AG10803 (cell line): ENCODE measurements at places on chromosomes 6 and 20.

- no peak for DNase-seq
Observed at GRCh38 chr6:72216222-72217068, 330.1 kb downstream of the RIMS1 start.

- DNase-seq = no peak
Observed at GRCh38 chr20:22928679-22929078, 106.4 kb upstream of the SSTR4 start.

DNA sequence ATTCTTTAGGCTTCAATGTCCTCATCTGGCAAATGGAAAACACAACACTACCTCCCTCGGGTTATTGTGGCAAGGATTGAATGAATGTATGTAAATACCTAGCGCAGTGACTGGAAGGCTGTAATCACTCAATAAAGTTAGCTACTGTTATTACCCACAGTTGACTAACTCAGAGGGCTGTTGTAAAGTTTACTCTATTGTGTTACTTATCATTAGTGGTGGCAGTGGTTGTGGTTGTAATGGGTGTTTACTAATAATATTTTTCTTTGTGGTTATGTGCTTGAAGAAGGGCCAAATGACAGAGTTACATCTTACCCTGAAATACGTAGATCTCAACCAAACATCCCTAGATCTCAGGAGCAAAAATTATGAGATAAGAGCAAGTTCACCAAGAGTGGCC lies 42.0 kb upstream of the PXDC1 start:
- no peak for DNase-seq

- no peak for DNase-seq
Observed at GRCh38 chr20:48040491-48040890, 255.2 kb upstream of the SULF2 start.

DNA sequence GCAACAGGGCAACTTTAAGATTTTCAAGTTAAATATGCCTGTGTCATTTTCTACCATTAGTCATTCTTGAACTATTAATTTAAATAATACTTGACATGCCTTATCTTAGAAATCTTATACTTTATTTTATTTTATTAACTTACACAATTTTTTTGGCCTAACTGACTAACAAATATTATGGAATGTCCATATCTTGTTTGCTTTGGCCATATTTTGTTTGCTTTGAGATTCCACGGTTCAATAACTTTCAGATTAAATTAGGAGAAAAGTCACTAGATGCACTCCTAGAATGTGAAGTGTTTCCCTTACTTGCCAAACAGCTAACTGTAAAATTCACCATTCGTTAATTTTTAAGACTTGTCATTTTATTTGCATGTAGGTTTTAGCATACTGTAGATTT lies 684.0 kb upstream of the MANEA start:
- no peak for DNase-seq

DNA sequence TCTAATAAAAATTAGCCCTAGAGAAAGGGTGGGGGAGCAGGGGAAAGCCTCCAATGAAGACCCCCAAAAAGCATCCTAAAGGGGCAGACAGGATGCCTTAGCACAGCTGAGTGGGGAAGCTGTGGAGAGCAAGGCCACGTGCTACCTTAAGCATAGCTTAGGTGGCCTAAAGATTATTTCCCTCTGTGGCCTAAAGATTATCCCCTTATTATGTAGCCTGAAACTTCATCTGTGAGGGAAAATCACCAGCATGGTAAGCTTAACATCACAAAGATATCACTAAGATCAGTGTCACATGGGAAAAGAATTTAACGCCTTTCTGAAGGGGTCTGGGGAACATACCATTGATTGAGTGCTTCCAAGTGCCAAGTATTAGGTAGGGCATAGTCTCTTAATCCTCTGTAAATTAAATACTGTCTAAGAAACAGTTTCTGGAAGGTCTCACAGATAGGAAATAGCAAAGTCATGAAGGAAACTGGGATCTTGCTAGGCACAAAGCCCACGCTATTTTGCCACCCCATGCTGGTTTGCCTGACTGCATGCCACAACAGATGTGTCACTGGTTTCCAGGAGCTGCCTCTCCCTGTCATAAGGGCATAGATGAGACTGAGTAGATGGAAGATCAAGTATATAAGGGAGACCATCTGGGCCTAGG lies 170.0 kb downstream of the HACE1 start:
- DNase-seq = peak; percentile 55

DNA sequence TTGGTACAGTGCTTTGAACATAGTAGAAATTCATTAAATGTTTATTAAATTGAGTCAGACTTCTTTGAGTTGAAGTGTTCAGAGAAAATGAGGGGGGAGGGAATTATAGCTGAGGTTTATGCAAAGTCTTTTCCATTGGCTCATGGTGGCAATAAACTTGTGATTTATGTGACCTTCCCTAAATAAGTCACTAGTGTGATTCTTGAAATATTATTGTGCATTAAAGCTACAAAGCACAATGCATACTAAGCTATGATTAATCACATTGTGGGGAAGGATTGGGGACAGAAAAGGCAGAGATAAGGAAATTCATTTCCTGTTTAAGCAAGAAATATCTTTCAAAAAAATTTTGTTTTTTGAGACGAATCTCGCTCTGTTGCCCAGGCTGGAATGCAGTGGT lies 877.5 kb downstream of the TFAP2A start:
- peak; percentile 75 for DNase-seq

- DNase-seq = no peak
Observed at GRCh38 chr20:53345536-53346334, 247.9 kb downstream of the ZNF217 start.

- DNase-seq = no peak
Observed at GRCh38 chr20:37257988-37258387, 3.6 kb downstream of the GHRH start.

GRCh38 chr20:36147690-36148089 lies 6.8 kb upstream of the EPB41L1 start:
- DNase-seq = peak; percentile 89

- DNase-seq = no peak
Observed at GRCh38 chr6:20658516-20658915, 124.3 kb downstream of the CDKAL1 start.

DNA sequence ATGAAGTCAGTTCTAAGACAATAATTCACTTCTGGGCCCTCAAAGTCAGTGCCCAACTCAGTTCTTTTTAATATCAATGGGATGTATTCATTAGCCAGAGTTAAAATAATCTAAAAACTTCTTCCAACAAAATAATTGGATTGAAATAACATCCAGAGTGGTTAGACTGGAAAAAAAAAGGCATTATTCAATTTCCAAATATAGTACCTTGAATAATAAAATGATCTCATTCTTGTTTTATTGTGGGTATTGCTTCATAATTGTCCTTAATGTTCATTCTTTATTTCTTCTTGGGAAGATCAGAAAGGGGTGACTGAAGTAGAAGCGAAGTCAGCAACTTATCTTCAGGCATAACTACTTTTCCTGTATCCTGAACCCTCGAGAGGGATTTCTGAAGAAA lies 85.1 kb upstream of the JARID2 start:
- DNase-seq = no peak

DNA sequence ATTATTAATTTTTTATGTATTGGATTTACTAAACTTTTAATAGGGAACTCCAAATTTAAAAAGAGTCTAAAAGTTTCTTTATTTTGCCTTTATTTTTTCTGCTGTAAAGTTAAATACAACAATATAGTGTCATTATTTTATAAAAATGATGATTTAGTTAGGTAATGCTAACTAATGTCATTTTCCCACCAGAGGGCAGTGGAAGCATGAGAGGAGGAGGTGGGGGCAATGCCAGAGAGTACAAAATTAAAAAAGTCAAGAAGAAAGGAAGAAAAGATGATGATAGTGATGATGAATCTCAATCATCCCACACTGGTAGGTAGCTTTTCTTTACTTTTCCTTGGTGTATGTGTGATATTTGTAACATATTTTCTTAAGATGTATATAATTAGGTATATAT lies 20.2 kb upstream of the FHL5 start:
- DNase-seq = no peak

DNA sequence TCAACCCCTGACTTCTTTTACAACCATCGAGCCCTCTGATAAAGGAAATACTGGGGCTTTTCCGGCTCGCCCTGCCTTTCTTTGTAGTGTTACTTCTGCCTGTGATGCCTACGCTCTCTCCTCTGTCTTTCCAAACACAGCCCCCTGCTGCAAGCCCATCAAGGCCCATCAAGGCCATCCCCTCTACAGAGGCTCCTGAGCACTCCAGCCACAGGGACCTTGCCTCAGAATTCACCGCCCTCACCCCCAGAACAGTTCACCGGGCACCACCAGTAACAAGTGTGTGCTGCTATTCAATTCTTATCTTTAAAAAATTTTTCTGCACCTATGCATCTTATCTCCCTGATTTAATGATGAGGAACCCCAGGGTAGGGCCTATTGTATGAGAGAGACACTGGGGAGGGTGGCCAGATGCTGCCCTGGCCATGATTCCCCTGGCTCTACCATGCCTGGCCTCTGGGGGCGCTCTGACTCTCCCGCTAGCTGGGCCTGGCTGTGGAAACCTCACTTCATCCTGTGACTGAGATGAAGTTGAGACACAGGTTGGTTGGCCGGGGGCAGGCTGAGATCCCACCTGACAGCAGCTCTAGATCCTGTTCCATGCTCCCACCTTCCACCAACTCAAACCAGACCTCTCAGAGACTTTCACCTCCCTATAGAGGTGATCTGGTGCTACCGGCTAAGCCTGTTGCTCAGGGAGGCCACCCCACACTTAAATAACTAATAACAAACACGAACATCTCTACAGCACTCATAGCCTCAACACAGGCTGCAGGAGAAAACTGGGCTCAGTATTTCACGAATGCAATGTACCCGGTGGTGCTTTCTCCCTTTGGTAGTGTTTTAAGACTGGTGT lies 19.2 kb upstream of the GLP1R start:
- no peak for DNase-seq

DNA sequence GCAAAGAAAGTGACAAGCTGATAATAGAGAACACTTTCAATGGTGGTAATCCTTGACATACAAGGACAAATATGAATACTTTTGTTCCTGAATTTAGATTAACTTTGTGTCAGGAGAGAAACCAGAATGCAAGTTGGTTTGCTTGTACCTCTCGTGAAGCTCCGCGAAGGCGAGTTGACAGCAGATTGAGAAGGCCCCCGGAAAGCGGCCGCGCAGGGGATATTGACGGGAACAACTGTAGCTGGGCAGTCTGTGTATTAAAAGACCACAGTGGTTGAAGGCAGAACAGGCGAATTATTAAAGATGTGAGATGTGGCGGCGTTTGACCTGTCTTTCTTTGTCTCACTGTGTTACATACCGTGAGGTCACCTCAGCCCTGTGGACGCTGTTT lies 175.8 kb upstream of the RALGAPA2 start:
- DNase-seq = no peak

DNA sequence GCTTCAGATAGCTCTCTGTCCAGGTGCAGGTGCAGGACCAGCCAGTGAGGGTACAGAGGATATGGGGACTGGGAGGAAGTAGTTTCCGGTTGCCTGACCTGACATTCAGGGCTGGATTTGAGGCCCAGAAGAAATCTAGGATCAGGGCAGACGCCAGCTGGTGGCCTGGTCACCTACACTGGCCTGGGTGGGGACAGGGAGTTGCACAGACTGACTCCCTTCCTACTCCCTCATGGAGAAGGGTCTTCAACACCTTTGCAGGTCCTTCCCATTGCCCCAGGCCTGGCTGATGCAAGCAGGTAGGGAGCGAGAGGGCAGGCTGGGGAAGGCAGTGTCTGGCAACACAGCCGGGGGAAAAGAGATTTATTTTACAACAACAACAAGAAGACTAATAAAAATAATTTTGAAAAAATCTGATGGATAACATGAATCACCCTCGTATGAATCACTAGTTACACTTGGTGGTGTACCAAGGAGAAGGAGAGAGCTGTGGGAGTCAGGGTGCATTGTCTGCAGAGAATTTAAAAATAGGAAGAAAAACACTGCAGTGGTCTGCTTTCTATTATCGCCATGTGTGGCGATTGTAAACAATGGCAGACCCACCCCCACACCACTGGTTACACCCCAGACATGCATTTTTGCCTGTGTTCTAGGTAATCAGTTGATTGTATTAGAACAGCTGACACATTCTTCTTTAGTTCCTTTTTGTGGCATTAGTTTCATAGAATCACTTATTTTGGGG lies 62.3 kb upstream of the SNX9 start:
- DNase-seq = peak; percentile 89

DNA sequence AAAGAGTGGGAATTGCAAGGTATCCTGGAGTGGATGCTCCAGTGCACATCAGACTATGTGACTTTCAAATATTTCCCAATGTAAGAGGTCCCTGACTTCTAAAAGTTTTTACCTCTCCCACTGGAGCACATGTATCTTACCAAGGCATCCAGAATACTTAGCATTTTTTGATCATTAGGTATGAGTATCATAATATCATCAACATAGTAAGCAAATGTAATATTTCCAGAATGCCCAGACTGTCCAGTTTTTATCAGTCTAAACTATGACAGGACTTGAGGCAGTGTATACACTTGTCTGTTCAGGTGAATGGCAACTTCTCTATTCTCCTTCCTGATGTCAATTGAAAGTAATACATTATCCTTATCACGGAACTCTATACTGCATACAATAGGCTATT lies 924.6 kb upstream of the GJE1 start:
- no peak for DNase-seq

DNA sequence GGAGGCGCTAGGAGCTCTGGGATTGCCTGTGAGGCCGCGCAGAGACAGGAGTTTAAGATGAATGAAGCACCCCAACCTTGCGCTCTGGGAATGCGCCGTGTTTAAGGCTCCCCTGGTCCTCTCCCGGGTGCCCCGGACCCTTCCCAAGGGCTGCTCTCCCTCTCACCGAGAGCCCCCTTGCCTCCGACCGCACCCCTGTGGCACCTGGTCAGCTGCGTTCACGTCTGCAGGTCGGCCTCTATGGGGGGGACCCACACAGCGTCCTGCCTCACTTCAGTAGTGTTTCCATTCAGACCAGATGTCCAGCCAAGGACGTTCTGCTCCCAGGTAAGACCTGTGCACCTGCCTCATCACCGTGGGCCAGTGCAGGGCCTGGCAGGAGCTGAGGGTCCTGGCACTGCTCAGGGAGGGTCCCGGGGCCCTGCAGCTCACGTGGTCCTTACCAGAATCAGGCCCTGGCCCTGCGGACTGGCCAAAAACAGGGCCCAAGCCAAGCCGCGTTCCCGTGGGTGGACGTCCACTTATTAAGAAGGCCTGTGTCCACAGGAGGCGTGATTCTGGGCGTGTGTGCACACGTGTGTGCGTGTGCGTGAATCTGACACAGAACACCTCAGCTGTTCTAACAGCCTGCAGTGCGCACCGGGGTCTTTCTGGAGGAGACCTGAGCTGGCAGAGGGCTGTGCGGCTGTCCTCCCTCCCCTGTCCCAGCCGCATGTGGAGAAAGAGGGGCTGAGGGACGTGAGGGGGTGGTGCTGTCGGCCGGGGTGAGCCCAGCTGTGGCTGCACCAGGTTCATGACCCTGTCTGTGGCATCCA lies 79.9 kb upstream of the BHLHE23 start:
- DNase-seq = no peak

- DNase-seq = peak; percentile 78
Observed at GRCh38 chr6:97215157-97215769, 67.8 kb downstream of the MMS22L start.

- no peak for DNase-seq
Observed at GRCh38 chr20:8509809-8510208, 377.7 kb downstream of the PLCB1 start.

DNA sequence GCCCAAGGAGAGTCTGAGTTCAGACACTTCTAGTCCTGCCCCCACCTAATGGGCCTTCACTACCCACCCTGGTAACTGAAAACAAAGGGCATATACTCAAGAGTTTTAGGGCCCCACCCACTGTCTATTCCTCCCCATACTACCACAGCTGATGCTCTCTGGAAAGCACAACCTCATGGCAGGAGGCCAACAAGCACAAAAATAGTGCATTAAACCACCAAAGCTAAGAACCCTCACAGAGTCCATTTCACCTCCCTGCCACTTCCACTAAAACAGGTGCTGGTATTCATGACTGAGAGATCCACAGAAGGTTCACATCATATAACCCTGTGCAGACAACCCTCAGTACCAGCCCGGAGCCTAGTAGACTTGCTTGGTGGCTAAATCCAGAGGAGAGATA lies 132.1 kb upstream of the ADGRB3 start:
- no peak for DNase-seq
